ENCODE measurements at places on chromosomes 11 and 22.

DNA sequence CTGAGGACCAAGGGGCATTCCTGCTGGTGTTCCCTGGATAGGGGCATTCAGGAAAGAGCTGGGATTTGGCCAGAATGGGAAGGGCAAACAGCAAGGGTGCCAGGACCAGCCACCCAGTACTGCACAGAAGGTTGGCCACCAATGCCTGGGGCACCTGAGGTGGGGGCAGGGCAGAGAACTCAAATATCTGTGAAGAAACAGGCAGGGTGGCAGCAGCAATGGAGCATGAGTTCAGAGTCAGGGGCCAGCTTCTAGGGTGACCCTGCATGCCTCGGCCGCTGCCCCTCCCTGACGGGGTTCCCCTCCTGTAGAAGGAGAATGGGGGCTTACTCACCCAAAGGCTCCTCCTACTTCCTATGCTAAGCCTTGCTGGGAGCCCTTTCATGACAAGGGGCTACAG lies 79.3 kb upstream of the SHANK2 start:
- no peaks in the 10 kb centered on the region for H3K27me3 ChIP-seq
- no peak for DNase-seq
- H3K4me3 ChIP-seq: no peak overlapping the region
- no peak overlapping the region for H3K27ac ChIP-seq
- no peaks in the 10 kb centered on the region for H3K4me1 ChIP-seq
- no peaks in the 10 kb centered on the region for H3K36me3 ChIP-seq

DNA sequence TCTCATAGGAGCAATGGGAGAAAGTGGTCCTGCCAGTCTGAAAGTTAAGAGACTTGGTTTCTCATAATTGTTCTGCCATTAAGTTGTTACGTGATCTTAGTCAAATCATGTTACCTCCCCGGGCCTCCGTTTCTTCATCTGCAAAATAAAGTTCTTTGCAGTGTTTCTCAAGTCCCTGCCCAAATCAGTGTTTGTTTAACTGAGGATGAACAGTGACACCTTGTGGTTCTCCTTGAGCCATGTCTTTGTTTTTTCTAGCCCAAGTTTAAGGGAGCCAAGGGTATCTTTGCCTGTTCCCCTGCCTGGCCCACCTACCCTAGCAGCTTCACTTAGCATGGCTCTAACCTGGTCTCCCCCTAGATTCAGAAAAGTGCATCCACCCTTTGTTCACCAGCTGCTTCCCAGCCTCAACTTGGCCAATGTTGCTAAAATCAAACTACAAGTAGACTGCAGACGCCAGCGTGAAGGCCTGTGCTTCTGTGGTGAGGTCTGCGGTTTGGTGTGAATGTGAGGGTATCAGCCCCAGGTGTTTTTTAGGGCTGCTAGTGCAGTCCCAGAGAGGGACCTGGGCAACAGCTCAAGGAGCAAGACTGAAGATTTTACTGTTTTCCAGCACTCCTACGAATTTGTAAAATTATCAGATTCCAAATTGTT lies 35.5 kb downstream of the FZD4 start:
- no peaks in the 10 kb centered on the region for H3K36me3 ChIP-seq
- no peak overlapping the region for H3K27ac ChIP-seq
- H3K4me3 ChIP-seq: no peak overlapping the region
- DNase-seq: no peak

DNA sequence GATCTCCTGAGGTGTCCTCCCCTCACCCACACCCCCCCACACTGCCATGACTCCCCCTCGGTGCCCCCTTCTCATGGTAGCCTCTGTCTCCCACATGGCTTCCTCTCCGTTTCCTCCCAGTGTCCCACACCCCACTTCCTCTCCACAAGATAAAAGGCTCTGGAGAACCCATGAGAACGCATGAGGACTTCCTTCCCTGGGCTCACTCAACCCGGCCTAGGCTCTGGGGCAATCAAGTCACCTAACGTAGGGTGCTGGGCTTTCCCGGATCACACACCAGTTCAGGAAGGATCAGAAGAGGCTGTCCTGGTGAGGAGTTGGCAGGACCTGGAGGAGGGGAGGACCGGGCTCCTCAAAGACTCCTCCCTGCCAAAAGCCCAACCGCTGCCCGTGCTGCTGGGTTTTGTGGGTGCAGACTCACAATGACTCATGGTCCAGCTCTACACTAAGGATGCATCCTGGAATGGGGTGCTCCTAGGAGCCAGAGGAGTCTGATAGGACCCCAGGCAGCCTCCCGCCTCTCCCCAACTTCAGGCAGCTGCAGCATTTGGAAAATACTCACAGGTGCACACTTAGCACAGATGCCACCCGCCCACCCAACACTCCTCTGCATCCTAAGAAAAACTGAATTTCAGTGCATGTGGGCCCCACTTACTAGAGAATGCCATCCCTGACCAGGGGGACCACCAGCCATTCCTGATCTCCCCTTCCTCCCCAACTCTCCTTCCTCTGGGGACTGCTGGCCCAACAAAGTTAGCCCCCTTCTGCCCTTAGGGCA lies 21.0 kb downstream of the SLC22A12 start:
- H3K27me3 ChIP-seq: no peaks in the 10 kb centered on the region
- H3K4me3 ChIP-seq: no peak overlapping the region
- no peak for DNase-seq
- no peak overlapping the region for H3K27ac ChIP-seq
- no peaks in the 10 kb centered on the region for H3K4me1 ChIP-seq

DNA sequence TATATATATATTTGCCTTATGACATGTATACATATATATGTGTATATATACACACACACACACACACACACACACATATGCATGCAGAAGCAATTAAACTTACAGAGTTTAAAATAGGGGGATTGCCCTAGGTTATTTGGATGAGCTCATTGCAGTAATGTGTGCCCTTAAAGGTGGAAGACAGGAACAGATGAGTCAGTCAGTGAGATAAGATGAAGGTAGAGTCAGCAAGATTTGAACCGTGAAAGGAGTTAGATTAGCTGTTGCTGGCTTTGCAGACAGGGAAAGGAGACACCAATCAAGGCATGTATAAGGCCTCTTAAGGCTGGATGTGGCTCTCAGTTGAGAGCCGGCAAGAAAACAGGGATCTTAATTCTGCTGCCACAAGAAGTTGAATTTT lies 902.4 kb upstream of the RAG2 start:
- no peaks in the 10 kb centered on the region for H3K27me3 ChIP-seq
- no peak for DNase-seq
- no peak overlapping the region for H3K4me3 ChIP-seq
- H3K27ac ChIP-seq: no peak overlapping the region
- H3K4me1 ChIP-seq: peaks cover 3% of the 10 kb centered on the region

All from adrenal gland (tissue), 19 donors.